ENCODE measurements at places on chromosomes 13 and 19. TPM values are rescaled to one million over a fixed set of nuclear protein-coding genes. Genes with fewer than 3 reads are reported as not detected.

ARRDC2 gene
- 3.9 TPM for polyA plus RNA-seq

LHB gene
- polyA plus RNA-seq, result not detected

IRGC gene
- not detected for polyA plus RNA-seq

NRTN gene
- polyA plus RNA-seq, result 2.2 TPM

WIZ gene
- polyA plus RNA-seq, result 22.4 TPM

ZNF460 gene
- 2.2 TPM for polyA plus RNA-seq

MBD3L3 gene
- not detected for polyA plus RNA-seq

MBNL2 gene
- polyA plus RNA-seq, result 62.4 TPM

PEPD gene
- polyA plus RNA-seq, result 123 TPM

UPF1 gene
- 48.2 TPM for polyA plus RNA-seq

ZFR2 gene
- polyA plus RNA-seq, result 2.0 TPM

PDX1 gene
- not detected for polyA plus RNA-seq

IRF2BP1 gene
- polyA plus RNA-seq, result 14.0 TPM

KLK2 gene
- 0.18 TPM for polyA plus RNA-seq

PRR22 gene
- polyA plus RNA-seq, result 1.8 TPM

SPINT2 gene
- 350 TPM for polyA plus RNA-seq

DNA sequence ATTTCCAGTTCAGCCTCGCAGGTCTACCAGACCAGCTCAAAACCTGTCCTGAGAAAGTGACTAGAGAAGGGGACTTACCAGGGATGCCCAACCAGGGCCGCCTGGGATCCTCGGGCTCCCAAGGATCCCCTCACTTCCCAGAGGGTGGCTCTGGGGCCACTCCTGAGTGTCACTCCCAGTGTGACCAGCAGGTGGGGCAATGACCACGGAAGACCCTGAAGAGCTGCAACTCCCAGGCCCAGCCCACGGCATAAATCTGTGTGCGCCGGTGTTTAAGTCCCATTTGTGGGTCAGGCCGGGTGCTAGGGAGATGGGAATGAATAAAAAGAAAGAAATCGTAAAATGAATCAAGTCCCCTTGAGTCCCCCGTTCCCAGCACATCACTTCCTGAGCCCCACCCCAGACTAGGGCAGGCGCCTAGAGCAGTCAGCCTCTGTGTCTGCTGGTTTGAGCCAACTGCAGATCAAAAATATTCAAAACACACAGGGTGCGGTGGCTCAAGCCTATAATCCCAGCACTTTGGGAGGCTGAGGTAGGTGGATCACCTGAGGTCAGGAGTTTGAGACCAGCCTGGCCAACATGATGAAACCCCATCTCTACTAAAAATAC lies 10.7 kb downstream of the PTGIR start:
- no peak for DNase-seq

DNA sequence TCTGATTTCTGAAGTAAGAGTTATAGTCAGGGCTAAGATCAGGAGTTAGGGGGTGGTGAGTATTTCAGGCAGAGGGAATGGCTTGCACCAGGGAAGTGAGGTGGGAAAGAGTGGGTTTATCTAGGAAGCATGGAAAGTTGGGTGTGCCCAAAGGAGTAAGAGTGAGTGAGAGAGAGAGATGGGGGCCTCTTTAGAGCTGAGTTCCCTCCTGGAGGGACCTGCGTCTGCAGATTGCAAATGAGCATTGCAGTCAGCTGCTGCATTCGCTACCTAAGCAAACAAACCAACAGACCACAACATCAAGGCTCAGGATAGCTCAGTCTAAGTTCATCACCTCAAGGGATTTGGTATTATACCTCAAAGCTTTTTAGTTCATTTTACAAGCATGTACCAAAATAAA lies 405.8 kb downstream of the FGF9 start:
- no peak for DNase-seq

DNA sequence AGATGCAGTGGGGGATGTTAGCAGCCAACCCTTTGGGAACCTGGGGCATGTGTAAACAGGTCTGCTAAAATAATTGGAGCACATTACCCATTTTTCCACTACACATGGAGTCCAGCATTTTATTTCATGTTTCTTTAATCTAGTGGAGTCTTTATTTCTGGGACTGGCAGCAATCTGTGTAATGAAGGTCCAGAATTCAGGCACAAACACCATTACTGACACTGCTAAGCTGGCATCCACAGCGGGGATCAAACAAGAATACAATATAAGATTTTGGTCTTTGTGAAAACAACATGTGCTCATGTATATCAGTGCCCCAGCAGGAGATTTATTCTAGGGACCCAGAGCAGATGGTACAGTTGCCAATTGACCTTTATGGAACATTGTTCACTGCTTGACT lies 1587.0 kb upstream of the PRR20A start:
- DNase-seq, result no peak

DNA sequence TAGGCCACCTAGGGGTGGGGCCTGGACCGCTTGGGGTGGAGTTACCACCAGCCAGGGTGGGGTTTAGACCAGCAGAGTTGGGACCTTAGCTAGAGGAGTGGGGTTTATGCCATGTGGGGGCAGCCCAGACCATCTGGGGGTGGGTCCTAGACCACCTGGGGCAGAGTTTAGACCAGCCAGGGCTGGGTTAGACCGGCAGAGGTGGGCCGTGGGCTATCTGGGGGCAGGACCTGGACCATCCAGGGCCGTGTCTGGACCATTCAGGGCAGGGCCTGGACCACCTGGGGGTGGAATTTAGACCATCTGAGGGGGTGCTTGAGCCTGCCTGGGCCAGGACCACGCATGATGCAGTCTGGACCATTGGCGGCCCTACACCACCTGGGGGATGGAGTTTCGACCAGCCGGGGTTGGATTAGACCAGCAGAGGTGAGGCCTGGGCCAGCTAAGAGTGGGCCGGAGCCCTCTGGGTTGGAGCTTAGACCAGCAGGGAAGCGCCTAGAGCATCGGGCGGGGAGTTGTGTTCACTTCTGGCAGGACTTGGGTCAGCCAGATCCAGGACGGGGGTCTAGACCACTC lies 10.0 kb upstream of the CACNG6 start:
- DNase-seq, result no peak

DNA sequence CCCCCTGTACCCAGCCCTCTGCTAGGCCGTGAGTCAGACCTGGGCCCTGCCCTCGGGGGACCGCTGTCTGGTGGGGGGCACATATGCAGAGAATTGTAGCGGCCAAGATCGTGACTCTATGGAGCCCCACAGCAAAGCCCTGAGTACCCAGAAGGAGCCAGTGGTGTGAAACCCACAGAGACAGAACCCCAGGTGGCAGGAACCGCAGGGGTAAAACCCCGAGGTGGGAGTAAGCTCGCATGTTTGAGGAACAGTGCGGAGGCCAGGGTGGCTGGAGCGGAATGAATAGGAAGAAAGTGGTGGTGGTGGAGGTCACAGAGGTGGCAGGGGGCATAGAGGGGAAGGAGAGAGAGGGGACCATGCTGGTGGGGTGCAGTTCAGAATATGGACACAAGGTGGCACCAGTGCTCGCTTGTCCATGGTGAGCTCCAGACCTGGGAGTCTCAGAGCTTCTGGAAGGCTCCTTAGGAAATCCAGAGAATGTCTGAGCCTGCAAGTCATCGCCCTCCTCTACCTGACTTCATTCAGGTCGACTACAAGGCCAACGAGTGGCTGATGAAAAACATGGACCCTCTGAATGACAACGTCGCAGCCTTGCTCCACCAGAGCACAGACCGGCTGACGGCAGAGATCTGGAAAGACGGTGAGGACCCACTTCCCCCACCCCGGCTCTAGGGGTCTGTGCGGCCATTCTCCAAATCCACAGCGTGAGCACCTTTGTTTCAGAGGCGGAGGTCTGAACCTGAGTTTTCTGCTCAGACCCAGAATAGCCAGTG lies 48.9 kb downstream of the MYH14 start:
- DNase-seq, result no peak

GRCh38 chr19:35144600-35145436 lies 1.8 kb downstream of the FXYD7 start:
- no peak for DNase-seq

GRCh38 chr19:33247441-33247819 lies 21.8 kb upstream of the SLC7A10 start:
- DNase-seq, result no peak

DNA sequence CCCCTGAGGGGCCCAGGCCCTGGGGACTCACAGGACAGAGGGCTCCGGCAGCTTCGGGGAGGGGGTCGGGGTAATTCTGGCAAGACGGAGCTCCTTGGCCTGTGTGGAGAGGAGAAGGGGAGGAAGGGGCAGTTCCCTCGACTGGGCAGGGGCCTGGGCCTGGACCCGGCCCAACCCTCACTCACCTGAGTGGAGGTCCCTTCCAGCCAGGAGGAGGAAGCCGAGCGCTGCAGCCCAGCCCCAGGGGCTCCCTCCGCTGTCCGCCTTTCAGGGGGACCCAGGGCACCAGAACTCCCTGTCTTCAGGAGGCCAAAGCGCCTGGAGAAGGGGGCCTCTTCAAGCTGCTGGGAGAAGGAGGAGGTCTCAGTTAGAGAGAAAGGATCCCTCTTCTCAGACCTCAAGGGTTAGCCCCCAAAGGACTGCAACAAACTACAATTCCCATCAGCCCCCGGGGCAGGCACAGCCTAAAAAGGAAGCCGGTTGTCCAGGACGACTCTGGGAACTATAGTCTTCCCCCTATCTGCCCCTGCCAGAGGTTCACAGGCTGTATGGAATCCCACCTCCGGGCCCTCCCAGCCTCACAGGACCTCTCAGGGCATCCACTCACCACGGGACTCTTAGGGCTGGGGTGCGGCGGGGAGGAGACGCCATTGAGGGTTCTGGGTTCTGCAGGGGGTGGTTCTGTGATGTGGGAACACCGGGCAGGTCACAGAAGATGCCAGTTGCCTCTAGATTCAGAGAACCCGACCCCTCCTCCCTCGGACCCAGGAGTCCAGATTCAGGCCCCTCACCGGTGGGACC lies 19.8 kb downstream of the EPS8L1 start:
- no peak for DNase-seq

DNA sequence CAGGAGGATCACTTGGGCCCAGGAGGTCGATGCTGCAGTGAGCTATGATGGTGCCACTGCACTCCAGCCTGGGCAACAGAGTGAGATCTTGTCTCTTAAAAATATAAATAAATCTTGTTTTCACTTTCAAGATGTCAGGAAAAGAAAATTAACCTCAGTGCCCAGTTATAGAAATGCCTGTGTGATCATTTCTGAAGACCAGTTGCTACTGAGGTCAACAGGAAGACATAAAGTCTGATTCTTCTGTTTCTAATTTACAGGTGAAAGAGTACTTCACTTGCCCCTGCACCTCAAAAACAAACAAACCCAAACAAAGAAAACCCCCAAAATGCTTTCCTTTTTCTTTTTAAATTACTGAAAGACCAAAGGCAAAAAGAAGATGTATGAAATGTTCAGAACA lies 174.3 kb upstream of the NBEA start:
- DNase-seq, result no peak

DNA sequence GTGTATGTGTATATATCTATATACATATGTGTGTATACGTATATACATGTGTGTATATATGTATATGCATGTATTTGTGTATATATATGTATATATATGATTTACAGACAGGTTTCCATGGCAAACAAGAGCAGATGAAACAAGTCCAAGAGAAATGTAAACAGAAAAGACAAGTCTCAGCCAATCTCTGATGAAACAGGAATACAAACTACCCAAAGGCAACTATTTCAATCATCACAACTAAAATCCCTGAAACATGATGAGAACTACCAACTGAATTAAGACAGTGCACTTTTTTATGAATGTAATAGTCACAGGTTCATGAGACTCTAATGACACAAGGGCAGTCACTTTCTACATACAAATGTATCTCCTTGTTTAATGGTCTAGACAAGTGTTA lies 140.2 kb downstream of the TNFRSF19 start:
- DNase-seq, result no peak

- no peak for DNase-seq
Observed at GRCh38 chr19:3949997-3950859, 17.4 kb downstream of the NMRK2 start.

- DNase-seq, result no peak
Observed at GRCh38 chr13:49669735-49670309, 21.5 kb downstream of the EBPL start.

GRCh38 chr13:106491928-106492587 lies 43.4 kb downstream of the EFNB2 start:
- DNase-seq, result no peak

DNA sequence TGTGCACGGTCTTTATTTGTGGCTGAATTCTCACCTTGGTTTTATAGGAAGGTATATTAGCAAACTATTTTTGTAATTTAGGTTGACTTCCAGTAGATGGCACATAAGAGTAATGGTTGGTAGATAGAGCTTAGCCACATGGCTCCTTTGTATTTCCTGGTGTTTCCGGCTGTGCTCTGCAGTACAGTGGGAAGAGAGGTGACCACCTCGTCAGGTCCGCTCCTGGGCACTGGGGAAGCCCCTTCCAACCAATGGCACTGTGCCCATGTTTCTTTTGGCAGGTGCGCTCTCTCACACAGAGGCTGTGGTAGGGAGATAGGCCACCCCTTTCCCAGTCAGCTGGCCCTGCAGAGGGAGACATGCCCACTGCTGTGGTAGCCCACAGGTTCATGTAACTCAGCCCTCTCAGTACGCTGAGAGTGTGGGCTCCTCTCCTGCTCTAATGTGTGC lies 74.3 kb upstream of the ATP12A start:
- no peak for DNase-seq

DNA sequence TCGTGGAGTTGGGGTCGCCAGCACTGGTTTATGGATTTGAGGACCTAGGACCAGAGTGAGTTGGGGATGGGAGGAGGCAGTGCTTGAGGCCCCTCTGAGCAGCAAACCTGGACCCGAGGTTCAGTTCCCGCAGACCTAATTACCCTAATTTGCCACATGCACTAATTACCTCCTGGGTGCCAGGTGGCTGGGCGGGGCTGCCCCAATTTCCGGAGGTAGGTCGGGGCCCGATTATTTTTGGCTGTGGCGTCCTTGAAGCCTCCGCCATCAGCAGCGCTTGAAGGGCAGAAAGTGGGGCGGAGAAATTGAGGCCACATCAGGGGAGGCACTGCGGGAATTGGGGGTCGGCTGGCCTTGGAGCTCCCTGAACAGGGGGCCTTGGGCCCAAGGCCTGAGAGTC lies 5.9 kb upstream of the HOMER3 start:
- DNase-seq, result no peak

DNA sequence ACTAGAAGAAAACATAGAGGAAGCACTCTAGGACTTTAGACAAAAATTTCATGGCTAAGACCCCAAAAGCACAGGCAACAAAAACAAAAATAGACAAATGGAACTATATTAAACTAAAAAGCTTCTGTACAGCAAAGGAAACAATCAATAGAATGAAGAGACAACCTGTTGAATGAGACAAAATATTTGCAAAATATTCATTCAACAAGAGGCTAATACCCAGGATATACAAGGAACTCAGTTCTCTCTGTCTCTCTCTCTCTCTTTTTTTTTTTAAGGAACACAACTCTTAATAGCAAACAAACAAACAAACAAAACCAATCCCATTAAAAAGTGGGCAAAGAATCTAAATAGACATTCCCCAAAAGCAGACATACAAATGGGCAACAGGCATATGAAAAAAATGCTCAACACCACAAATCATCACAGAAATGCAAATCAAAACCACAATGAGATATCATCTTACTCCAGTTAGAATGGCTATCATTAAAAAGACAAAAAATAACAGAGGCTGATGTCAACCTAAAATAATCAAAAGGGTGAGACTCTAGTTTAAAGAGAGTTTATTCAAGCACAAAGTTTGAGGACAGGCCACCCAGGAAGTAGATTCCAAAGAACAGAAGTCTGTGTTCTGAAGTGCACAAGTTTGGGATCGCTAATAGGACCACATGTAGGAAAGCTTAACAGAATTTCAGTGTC lies 27.1 kb upstream of the SLC7A9 start:
- DNase-seq, result no peak

- no peak for DNase-seq
Observed at GRCh38 chr19:17530586-17530985, 19.1 kb downstream of the PGLS start.

Measured in right renal cortex interstitium (tissue), 3 donors.